Suppressor macrophage (primary cell): ENCODE measurements at places on chromosomes 7 and 10.

- no peak for DNase-seq
Measured at GRCh38 chr7:99446096-99446495, 7.4 kb downstream of the CPSF4 start.

- DNase-seq: peak; percentile 94
Measured at GRCh38 chr7:71733107-71733870, 601.3 kb downstream of the GALNT17 start.

GRCh38 chr10:74855027-74855426 is 28.6 kb downstream of the KAT6B start:
- DNase-seq: no peak

DNA sequence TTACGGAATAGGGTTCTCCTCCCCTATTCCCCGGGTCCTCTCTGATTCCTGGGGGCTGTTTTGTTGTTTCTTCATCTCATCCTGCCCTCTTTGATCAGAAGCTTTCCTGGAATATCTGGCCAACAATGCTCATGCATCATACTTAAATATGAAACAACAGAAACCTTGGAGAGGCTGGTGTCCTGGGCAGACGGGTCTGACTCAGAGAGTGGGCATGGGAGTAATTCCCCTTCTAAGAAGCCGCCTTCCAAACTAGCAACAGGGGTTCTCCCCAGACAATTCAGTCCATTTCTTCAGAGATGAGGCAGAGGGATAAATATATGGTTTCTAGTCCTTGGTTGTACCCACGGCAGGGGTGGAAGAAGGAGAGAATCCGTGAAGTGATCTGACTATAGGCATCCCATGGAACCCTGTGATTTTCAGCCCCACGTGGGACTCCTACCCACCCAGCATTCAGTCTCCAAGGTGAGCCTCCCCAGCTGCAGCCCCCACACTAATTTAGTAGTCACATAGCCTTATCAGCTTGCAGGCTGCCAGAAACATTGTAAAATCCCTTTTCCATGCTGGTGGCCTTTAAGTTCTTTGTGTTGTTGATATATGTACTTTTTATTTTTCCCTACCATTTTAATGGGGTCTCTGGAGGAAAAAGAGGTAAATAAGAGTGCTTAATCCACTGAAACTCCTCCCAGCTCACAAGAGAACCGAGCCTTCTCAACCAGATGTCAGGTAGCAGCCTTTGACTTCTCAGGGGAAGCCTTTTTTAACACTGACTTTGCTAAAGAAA is 119.2 kb downstream of the SFMBT2 start:
- no peak for DNase-seq

GRCh38 chr7:16747102-16747501 is 6.5 kb upstream of the TSPAN13 start:
- no peak for DNase-seq

- DNase-seq: no peak
Measured at GRCh38 chr10:129418496-129419225, 48.4 kb upstream of the MGMT start.

DNA sequence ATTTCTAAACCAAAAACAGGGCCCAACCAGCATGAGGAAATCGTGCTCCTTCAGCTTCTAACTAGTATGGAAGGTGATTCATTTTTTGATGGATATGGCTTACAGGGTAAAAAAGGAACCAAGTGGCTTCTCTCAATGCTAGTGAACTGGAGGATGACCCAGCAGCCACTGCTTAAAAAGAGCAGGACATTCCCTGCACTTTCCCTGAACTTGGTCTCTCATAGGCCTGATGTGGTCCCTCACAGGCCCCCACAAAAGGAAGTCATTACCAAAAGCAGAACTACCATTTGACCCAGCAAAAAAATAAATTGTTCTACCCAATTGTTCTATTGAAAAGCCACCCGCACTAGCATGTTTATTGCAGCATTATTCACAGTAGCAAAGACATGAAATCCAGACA is 188.8 kb downstream of the CALN1 start:
- peak; percentile 2 for DNase-seq

GRCh38 chr7:139718859-139719258 is 58.9 kb downstream of the HIPK2 start:
- peak; percentile 91 for DNase-seq

GRCh38 chr10:6842722-6843121 is 262.6 kb upstream of the PRKCQ start:
- no peak for DNase-seq

- no peak for DNase-seq
Measured at GRCh38 chr10:52316001-52316400, 1.9 kb downstream of the DKK1 start.

GRCh38 chr10:123359539-123359938 is 205.3 kb downstream of the BUB3 start:
- DNase-seq: no peak

DNA sequence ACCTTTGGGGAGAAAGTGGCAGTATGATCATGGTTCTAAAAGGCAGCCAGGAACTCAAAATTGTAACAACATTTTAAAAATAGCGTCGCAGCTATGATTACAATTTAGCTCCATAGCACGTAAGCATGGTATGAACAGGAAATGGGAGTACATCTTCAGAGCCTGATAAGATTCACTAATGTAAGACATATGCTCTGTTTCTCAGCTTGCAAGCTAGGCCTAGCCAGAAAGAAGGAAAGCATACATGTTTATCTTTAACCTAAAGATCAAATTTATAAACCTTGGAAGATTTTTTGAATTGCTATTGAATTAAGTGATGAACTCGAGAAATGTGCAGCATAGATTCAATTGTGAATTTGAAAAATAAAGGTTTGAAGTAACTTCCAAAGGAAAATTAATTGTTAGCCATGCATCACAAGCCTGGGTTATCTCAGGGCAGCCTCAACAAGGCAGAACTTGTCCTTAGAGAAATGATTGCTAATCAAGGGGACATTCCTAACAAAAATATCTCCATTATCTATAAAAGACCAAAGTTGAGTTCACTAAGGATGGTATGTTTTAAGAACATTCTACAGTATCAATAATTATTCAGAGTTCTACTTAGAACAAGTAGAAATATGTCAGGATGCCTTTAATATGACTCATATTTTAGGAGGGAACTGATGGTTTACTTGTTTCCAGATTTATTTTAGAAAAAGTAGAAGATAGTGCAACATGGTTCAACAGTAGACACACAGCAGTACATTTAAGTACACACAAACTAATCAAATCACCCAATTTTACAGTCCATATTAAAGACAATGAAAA is 38.8 kb upstream of the SEPTIN7 start:
- no peak for DNase-seq

- no peak for DNase-seq
Measured at GRCh38 chr10:101091546-101092290, 29.9 kb downstream of the KAZALD1 start.

GRCh38 chr10:118580702-118581101 is 14.7 kb downstream of the PRLHR start:
- DNase-seq: no peak

GRCh38 chr7:26190417-26190869 is 10.1 kb downstream of the HNRNPA2B1 start:
- DNase-seq: no peak

- no peak for DNase-seq
Measured at GRCh38 chr10:60490013-60490412, 100.3 kb upstream of the ANK3 start.

DNA sequence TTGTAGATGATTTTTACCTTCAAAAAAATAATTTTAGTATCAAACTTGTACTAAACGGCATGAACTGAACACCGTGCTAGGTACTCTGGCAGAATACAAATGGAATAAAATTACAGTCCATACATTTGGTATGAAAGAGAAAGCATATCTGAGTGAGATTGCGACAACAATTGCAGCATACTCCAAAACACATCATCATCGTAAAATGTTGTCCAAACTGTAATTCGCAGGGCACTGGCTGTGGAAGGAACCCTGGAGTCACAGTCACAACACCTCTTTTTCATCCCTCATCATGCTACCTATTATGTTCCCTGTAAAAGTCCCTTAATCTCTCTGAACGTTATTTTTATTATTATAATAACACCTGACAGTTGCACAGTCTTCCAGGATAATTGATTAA is 13.5 kb downstream of the CREM start:
- DNase-seq: no peak

- DNase-seq: peak; percentile 14
Measured at GRCh38 chr7:43454936-43455518, 127.9 kb upstream of the STK17A start.

DNA sequence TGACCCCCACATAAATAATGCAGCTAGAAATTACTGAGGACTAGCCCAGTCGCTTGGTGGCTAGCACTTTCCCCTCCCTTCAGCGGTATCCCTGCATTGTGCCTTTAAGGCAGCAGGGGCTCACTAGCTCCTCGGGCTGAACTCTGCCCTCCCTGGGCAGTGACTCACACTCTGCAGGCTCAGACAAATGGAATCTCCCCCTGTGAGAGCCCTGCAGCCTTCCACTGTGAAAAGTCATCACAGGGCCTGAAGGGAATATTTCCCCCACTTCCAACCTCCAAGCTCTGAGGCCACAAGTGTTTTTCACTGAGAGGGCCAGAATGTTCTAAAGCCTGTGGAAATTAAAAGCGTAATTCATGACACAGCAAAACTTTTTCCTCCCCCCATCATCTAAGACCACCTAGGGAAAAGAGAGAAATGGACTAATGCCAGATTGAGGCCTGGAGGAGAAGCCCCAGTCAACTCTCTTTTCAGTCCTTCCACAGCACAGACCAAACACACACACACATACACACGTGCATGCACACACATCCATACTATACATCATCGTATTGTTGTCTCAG is 93.6 kb upstream of the COL1A2 start:
- DNase-seq: no peak

GRCh38 chr10:1272079-1272776 is 216.0 kb downstream of the WDR37 start:
- no peak for DNase-seq

- no peak for DNase-seq
Measured at GRCh38 chr10:35573796-35574195, 31.3 kb upstream of the GJD4 start.

DNA sequence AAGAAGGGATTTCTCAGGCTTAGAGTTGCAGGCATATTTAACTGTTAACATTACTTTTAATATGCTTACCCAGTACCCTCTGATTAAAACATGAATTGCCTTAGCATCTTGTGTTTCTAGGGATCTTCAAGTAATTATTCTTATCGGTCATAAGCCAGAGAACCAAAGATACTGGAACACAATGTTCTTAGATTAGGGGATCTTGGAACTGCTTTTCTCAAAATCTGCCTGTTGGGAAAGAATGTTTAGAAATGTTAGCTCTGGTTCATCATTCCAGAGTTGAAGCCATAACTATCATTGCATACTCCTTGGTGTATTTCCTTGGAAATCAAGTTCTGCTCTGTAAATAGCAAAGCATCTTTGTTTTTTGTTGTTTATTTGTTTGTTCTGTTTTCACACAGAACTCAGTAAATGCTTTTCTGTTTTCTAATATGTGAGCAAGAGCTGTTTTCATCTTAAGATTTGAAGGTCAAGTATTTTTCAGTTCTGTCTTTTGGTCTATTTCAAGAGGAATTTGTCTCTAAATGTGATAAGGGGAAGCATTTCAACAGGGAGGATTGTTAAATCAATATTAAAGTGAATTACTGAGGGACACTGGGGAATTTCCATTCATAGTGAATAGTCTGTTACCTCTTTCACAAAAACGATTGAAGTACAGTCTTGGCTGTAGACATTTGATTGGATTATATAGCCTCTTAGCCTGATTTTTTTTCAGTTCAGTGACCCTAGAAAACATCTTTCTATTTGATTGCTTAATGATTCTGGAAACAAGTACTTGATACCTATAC is 103.2 kb upstream of the CYP26C1 start:
- no peak for DNase-seq
